ENCODE measurements at places on chromosomes 1 and 21.

DNA sequence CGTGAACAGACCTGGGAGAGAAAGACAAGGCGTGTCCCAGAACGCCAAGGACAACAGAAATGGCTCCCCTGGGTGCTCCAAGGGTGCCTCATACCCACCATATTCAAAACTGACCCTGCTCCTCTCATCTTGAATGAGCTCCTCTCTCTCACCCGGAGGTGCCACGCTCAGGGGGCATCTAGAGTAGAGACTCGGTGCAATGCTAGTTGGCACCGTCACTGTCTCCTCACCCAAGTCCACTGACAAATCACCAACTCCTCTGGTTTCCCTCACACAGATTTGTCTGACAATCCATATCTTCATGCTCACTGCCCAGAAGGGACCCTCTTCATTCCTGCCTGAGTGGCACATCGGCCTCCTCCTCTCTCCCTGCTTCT lies 5.0 kb downstream of the TMEM125 start:
- DNase-seq, result peak; percentile 36

- no peak for DNase-seq
Measured at GRCh38 chr1:8908388-8909151, 30.1 kb upstream of the ENO1 start.

GRCh38 chr1:6658359-6659060 lies 33.8 kb downstream of the THAP3 start:
- DNase-seq, result no peak

GRCh38 chr1:93690341-93690740 lies 8.7 kb upstream of the BCAR3 start:
- DNase-seq, result no peak

GRCh38 chr1:32536117-32536516 lies 3.1 kb upstream of the ZBTB8A start:
- DNase-seq, result no peak

DNA sequence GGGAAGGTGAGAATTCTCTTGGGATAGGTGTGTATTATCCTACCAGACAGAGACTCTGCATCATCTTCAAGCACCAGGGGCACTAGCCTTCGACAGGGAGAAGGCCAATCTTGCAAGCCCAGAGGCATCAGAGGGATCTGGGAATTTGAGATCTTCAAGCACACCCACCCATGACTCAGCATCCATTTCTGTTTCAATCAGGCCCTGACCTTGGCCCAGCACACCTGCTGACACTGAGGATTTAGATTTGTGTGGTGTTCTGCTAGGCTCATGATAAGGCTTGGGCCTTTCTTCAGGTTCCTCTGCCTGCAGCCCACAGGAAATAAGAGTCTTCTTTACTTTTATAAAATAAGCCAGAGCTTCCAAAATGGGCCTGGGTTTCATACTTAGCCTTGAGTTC lies 6.6 kb upstream of the PCP4 start:
- no peak for DNase-seq

DNA sequence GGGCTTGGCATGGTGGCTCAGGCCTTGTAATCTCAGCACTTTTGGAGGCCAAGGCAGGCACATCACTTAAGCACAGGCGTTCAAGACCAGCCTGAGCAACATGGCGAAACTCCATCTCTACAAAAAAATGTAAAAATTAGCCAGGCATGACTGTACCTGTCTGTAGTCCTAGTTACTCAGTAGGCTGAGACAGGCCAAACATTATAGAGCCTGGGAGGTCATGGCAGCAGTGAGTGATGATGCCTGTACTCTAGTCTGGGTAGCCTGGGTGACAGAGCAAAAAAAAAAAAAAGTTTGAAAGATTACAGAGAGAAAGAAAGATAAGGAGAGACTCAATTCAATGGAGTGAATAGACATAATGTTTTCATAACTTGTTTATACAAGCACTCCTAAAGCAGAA lies 556.5 kb upstream of the BRINP3 start:
- DNase-seq, result no peak

DNA sequence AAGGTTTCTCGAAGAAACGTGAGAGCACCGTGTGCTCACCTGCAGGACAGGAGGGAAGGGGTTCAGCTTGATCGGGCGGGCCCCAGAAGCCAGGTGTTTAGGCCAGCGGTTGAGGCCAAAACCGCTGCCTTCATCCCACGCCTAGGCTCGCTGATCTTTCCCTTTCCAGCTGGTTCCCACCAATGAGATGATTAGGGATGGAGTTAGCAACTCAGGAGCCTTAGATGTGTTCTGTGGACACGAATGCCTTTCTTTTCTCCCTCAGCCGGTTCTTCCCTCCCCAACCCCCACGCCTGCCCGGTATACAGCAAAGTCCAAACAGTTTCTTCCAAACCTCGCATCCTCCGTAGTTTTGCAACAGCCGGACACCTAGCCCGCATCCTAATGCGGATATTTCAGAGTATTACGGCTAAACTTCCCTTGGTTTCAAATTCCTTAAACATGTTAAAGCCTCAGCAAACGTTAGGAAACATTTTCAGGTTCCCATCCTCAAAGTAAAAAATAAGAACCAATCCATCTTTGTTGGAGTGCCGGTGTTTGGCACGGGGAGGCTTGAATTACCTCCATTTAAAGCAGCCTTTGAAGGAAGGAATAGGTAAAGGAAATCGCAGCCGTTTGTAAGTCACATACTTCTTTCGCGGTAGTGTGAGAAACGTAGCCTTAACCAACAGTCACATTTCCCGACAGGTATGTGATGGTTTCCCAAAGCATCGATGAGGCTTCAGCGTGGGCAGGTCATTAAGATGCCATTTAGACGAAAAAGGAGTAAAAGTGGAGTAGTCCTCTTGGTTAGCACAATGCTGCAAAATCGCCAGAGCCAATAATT lies 1.1 kb downstream of the LRRC8C start:
- DNase-seq, result no peak

GRCh38 chr21:42555756-42556438 lies 42.2 kb downstream of the SLC37A1 start:
- DNase-seq, result no peak

GRCh38 chr1:195697130-195697529 lies 911.1 kb downstream of the KCNT2 start:
- DNase-seq, result no peak

DNA sequence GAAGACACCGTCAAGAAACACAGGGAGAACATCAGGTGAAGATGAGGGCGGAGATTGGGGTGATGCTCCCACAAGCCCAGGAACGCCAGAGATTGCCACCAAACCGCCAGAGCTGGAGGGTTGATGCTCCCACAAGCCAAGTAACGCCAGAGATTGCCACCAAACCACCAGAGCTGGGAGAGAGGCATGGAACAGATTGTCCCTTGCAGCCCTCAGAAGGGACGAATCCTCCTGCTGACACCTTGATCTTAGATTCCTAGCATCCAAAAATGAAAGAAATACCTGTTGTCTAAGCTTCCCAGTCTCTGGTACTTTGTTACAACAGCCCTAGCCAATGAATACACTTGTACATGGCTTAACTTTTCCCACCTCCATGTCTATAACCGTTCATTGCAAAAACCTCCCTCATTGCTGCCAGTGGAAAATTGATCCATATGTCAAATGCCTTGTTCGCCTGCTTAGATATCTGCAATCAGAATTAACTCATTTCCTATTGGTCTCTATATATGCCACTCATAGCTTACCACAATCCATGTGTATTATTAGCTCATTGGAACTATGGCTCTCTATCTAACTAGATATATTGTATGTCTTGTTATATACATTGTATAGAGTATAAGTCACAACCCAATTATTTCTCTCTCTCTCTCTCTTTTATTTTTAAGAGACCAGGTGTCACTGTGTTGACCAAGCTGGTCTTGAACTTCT lies 127.4 kb downstream of the ADSS2 start:
- no peak for DNase-seq

- DNase-seq, result no peak
Measured at GRCh38 chr21:35469498-35469897, 420.4 kb upstream of the RUNX1 start.

DNA sequence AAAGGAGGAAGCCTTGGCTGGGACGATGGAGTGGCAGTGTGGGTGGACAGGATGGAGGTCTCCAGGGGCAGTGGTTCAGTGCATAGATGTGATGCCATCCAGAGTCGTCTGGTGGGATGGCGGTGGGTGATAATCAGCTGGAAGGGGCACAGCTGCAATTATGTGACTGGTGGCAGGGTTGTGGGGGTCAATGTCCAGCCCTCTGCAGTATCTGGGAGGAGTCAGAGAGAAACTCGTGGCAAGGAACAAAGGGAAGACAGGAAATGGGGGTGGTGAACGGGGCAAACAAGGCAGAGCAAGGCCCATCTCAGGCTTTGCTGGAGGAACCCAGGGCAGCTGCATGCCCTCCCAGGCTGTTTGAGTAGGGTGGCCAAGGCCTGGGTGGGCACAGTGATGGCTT lies 118.3 kb upstream of the USP24 start:
- DNase-seq, result no peak

DNA sequence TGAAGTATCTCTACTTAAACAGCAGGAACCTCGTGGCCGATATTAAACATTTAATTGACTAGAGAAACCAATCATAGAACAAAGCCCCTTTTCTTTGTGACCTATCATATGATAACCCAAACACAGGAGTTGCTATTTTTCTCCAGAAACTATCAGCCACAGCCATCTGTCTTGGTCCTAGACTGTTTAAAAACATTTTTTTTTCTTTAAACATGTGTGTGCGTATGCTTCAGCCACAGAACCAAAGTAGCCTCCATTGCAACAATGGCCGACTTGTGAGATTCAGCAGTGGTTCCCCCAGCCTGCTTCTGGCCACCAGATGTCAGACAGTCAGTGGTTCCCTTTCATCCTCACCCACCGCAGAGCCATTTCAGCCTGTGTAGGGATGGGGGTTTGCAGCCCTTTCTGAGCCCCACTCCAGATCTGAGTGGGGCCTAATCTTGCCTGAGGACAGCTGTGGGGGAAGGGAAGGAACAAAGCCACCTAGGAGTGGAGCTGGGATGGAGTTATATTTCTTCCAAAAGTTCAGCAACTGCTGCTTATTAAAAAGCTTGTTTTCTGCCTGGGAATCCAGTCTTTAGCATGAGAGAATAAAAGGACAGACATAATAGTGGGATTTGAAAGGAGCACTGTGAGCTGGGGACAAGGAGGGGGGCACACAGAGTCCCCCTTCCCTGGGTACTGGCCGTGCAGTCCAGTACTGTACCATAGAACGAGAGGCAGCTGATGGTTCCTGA lies 11.7 kb upstream of the IGSF3 start:
- DNase-seq, result no peak

DNA sequence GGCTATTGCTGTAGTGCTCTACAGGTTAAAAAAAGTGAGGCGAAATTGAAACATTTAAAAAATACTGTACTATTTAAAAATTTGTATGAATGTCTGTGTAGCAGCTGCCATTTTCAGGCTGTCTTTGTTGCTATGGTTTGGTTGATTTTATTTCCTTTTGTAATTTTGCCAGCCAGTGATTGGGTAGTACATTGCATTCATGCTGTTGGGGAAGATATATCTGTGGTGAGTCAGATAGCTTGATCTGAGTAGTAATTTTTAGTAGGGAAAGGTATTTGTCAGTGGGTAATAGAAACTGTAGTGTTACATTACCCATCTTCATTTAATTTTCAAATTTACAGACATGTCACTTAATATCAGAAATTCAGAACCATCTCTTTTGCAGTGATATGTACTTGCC lies 15.0 kb downstream of the NFIA start:
- DNase-seq, result no peak

- DNase-seq, result no peak
Measured at GRCh38 chr21:36821032-36821299, 122.1 kb downstream of the SIM2 start.

GRCh38 chr1:231053493-231054162 lies 13.6 kb upstream of the FAM89A start:
- no peak for DNase-seq

DNA sequence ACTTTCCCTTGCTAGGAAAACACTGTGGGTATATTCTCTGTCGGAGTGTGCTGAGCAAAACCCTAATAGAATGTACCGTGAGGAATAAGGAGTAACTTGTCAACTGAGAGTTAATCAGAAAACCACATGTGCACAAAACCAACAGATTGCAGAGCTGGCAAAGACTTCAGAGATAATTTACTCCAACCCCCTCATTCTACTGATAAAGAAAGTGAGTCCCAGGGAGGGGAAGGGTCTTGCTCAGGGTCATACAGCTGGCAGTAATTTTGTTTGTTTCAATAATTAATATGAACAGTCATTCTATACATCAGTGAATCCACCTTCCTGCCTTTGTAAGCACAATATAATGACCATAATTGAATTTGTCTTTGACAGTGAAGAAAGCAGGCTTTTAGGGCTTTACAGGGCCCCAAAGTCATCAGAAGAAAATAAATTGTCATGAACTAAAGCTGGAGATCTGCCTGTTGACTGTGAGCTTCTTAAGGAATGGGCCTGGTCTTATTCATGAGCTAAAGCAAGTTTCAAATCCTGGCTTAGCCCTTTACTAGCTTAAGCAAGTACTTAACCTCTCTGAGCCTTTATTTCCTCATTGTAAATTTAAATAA lies 67.2 kb upstream of the HOOK1 start:
- DNase-seq, result no peak

GRCh38 chr1:29826646-29827045 lies 590.3 kb downstream of the PTPRU start:
- DNase-seq, result no peak

DNA sequence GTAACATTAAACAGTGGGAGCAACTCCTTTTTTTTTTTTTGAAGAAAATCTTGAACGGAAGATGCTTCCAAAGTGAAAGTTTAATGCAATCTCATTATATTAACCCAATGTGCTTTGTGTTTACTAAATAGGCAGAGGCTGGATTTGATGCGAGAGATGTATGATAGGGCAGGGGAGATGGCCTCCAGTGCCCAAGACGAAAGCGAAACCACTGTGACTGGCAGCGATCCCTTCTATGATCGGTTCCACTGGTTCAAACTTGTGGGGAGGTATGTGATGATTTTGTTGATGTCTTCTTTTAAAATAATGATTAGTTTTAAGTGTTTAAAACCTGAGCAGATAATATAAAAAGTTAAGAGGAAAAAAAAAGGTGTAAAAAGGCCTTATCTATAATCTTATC lies 74.2 kb upstream of the PGD start:
- DNase-seq, result no peak

DNA sequence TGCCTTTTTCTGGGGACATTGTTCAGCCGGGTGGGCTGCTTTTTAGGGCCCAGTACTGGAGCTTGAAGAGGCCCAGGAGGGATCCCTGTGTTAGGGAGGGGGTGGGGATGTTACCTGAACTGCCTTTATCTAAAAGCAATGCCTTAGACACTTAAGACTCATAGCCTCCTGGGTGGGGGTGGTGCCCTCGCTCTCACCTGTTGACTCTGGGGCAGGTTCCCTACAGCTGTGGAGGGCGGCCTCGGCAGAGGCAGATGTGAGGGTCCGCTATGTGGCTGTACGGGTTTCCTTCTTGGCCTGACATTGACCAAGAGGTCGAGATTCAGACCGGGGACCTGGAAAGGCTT lies 716 bp downstream of the INAVA start:
- DNase-seq, result no peak

DNA sequence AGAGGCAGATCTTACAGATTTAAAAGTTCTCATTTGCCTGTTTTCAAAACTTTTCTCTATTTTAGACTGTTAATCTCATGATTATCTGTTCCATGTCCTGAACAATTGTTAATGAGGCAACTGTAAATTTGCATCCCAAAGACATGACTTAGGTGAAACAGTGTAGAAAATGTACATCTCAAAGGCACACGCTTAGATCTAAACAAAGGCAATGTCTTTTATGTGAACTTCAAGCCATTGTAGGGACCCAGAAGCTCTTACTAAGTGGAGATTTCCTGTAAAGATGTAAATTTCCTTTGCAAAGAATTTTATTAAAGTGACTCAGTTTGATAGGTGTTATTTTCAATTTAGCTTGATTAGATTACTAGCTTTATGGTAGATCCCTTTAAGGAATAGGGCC lies 125.2 kb upstream of the F3 start:
- no peak for DNase-seq
